ENCODE measurements at places on chromosomes 6 and 20.

GRCh38 chr20:57157106-57157691 is 109.2 kb downstream of the BMP7 start:
- no peak for DNase-seq

- DNase-seq, result no peak
These were observed 213.9 kb upstream of the STXBP5 start for GRCh38 chr6:146990284-146990683.

- no peak for DNase-seq
These were observed 99.6 kb upstream of the DST start for GRCh38 chr6:56742122-56742791.

DNA sequence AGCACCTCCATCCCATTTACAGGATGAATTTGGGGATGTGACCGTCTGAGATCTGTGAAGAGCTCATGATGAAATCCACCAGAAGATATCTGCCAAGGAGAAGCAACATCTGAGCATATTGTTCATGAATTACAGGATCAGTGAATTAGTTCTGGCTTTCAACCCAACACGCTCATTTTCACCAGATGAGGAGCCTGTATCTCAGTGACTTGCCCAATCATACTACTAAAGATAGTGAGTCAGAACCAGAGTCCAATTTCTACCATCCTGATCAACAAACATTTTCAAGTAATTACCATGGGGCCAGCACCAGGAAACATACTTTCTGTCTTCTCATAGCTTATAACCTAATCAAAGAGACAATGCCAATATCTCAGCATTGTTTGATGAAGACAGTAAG is 116.6 kb downstream of the ZDHHC14 start:
- no peak for DNase-seq

DNA sequence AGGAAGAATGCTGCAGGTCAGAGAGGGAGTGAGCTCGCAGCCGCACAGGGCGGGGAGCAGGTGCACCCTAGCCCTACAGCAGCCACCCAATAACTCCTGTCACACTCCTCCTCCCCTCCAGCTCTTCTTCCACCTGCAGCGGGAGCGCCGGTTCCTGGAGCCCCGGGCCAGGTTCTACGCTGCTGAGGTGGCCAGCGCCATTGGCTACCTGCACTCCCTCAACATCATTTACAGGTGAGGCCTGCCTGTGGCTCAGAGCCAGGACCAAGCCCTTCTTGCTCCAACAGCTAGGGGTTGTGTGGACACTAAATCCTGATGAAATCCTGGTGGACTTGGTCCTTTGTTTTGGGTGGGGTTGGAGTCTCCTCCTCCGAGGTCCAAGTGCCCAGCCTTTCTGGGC is 11.7 kb downstream of the SGK2 start:
- DNase-seq, result no peak

- no peak for DNase-seq
These were observed 183.1 kb downstream of the AIG1 start for GRCh38 chr6:143243786-143244185.

GRCh38 chr20:58287638-58288037 is 21.9 kb upstream of the RAB22A start:
- no peak for DNase-seq

All from SW480 (cell line).